ENCODE measurements at places on chromosomes 16 and 17. TPM values are rescaled to one million over a fixed set of nuclear protein-coding genes. Genes with fewer than 3 reads are reported as not detected.

Gene KRTAP1-3
- not detected for total RNA-seq

Gene ZSCAN10
- not detected for total RNA-seq

Gene MYLK3
- 0.03 TPM for total RNA-seq

Gene OTOA
- total RNA-seq, result 0.06 TPM

Gene ASB16
- 0.07 TPM for total RNA-seq

Gene TBX6
- 0.31 TPM for total RNA-seq

Gene SHISA6
- total RNA-seq, result not detected

Gene NOG
- total RNA-seq, result 0.87 TPM

Gene NHLRC4
- 0.18 TPM for total RNA-seq

Gene MARCHF10
- total RNA-seq, result 1.7 TPM

Gene VPS35L
- total RNA-seq, result 28.2 TPM

Gene SMIM36
- total RNA-seq, result not detected

Gene ABCA6
- not detected for total RNA-seq

Gene HS3ST3B1
- 1.0 TPM for total RNA-seq

Gene HBZ
- total RNA-seq, result not detected

Gene QPRT
- 0.69 TPM for total RNA-seq

Data from A549 treated with AZD2906 at 1 μM for 4 hours (cell line).